ENCODE measurements at places on chromosomes 5 and 9. TPM values are rescaled to one million over a fixed set of nuclear protein-coding genes. Genes with fewer than 3 reads are reported as not detected.
A peak's percentile ranks its signal among the peaks of the same experiment; 100 is the strongest.

- no peak for DNase-seq
These were observed 20.8 kb downstream of the RETREG1 start for GRCh38 chr5:16595881-16596580.

- DNase-seq = no peak
These were observed 126.2 kb upstream of the SLC28A3 start for GRCh38 chr9:84466580-84467285.

- DNase-seq = no peak
These were observed 67.0 kb upstream of the TNPO1 start for GRCh38 chr5:72749362-72749997.

GRCh38 chr9:130912932-130913598, 16.5 kb upstream of the QRFP start:
- DNase-seq = peak; percentile 23

DNA sequence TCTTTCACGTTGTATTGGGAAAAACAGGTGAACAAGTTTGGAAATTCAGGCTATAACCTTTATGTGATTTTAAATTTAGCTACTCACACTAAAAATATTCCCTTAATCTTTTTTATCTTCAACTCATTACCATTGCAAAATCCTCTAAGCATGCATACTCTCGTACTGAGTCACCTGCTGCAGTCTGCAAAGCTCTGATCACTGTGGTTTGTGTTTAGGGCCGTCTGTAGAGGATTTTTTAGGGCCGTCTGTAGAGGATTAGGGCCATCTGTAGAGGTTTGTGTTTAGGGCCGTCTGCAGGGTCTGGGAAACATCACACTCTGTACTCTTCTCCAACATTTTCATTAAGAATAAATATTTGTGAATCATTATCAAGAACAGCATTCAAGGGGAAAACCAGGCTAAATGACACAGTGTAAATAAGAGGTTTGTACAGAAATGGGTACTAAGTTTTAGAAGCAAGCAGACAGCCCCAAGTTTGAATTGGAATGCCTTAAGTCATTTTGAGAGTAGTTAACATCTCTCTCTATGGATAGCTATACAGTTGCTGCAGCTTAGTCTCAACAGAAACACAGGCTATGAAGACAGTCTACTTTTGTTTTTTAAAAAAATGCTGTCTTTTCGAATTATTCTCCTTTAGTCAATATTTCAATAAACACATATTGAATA, 155.0 kb upstream of the TSLP start:
- peak; percentile 63 for DNase-seq

DNA sequence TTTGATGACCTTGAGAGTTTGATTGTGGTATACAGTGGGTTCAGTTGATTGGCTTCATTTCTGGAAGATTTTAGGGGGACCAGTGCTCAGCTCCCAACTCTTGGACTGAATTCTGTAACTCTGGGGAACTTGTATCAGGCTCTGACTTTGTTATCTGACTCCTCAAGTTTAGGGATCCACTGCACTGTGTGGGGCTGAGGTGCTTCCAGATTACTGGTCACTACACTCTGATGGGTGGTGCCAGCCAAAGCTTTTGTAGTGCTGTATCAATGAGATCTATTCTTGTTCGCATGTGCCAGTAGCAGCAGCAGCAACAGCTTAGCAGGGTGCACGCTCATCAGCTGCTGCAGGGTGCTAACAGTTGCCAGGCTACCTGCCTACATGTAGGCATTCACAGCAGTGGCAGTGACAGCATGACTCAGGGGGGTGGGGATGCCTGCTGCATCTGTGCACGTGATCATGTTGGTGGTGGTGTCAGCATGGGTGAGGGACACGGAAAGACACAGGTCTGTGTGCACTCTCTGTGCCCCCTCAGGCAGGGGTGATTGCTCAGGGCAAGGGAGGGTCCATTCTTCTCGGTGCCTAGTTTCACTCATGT, 438.8 kb upstream of the SEMA6A start:
- no peak for DNase-seq

- DNase-seq = no peak
These were observed 299.5 kb downstream of the MED10 start for GRCh38 chr5:6078881-6079280.

DNA sequence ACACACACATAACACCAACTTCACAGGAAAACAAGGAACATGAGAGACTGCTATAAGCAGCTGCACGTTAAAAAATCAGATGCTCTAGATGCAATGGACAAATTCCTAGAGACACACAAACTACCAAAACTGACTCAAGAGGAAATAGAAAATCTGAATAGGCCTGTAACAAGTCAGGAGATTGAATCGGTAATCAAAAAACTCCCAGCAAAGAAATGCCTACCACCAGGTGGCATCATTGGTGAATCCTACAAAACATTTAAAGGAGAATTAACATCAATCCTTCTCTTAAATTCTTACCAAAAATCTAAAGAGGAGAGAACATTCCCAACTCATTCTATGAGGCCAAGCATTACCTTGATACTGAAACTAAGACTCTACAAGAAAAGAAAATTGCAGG, 54.9 kb downstream of the NDST1 start:
- DNase-seq = peak; percentile 46

GRCh38 chr9:127934986-127935385, 2.7 kb downstream of the DPM2 start:
- DNase-seq = no peak

Gene GLRA1
- total RNA-seq = not detected

Gene PDZD2
- 2.7 TPM for total RNA-seq

Gene CARD9
- total RNA-seq = 8.2 TPM

Data from mucosa of gallbladder (tissue), 1 donor.